Left kidney (tissue), 8 donors: ENCODE measurements at places on chromosomes 1 and 21. TPM values are rescaled to one million over a fixed set of nuclear protein-coding genes. Genes with fewer than 3 reads are reported as not detected.

DNA sequence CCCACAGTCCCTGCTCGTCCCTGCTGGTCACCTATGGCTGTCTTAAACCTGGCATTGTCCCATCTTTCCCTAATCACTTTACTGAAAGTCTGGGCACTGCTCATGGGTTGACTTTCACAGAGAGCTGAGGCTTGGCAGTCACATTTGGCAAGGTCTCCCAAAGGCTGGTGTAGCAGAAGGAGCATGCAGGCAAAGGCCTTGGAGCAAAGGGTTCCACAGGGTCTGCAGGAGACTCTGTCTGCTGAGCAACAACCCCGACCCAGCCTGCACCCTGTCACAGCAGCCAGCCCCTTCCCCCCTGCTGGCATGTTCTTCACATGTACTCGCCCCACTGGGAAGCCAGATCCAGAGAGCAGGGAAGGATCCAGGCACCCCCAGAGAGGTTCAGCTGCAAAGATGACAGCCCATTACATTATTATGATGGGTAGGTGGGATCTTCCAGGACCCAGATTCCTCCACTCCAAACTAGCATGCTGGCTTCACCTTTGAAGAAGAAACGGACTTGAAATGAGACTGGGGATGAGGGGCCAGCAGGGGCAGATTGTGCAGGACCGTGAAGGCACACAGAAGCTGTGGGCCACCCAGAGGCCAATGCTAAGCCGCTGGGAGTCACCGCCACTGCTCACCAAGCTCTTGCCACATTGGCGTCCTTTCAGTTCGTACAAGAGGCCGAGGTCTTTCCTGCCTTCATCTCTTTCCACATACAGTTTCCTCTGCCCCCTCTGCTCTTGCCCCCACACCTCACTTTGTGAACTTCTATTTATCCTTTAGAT is 14.2 kb upstream of the TMEM125 start:
- DNase-seq = no peak

- no peak for DNase-seq
These were observed 13.0 kb downstream of the IL20 start for GRCh38 chr1:206878456-206878855.

DNA sequence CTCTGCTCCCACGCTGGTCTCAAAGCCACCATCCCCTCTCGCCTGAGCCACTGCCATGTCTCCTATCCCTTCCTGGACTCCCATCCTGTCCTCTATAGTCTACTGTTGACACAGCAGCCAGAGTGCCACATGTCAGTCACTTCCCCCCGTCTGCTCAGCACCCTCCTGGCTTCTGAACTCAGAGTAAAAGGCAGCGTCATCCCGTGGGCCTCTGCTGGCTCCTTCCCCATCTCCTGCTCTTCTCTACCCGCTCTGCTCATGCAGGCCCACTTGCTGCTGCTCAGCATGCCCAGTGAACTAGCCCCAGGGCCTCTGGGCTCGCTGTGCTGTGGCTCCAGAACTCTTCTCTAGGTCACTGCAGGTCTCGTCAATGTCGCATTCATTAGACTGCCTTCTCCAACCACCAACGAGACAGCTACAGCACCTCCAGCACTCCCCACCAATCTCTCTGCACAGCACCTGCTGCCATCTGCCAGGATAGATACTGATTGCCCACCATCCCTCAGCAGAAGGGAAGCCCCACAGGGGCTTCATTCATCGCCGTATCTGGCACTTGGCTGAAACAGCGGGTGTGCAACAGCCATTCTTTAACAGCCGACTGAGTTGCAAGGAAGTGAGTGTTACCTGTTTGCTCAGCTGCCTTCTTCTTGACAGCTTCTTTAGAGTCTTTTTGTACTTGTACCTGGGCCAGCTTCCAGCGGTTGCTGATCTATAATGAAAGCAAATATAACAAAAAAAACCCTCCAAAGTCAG is 11.8 kb upstream of the SRM start:
- no peak for DNase-seq

DNA sequence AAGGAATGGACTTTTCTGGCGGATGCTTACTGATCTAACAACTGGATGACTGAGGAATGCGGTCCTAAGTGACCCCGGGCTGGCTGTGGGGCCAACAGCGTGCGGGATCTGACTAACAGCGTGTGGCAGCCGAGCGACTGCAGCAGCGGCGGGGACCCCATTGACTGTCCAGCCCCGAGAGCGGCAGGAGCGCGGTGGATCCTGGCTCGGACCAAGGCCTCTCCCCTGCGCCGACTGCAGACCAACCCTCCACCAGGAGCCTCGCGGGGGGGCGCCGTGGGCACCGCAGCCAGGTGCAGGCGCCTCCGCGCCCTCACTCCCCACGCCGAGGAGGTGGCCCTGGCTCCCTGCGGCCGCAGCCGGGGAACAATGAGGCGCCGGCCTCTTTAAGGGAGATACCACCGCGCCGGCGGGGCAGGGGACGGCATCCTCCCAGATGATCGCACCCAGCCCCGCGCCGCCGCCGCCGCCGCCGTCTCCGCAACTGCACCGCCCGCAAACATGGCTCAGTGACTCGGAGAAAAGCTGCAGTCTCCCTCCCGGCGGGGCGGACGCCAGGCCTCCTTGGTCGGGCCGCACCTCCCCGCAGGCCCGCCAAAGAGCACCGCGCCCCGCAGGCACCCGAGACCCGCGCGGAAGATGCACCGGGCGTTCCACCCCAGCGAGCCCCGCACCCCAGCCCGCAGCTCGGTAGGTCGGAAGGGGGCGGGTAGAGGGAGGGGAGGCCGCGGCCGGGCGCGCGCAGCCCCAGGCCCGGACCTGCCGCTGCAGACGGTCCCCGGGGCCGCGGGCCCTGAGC is 694 bp upstream of the PDIK1L start:
- DNase-seq = peak; percentile 73

GRCh38 chr1:154614901-154615300 is 6.9 kb upstream of the ADAR start:
- no peak for DNase-seq

Gene MPC2
- polyA plus RNA-seq = 178 TPM

DNA sequence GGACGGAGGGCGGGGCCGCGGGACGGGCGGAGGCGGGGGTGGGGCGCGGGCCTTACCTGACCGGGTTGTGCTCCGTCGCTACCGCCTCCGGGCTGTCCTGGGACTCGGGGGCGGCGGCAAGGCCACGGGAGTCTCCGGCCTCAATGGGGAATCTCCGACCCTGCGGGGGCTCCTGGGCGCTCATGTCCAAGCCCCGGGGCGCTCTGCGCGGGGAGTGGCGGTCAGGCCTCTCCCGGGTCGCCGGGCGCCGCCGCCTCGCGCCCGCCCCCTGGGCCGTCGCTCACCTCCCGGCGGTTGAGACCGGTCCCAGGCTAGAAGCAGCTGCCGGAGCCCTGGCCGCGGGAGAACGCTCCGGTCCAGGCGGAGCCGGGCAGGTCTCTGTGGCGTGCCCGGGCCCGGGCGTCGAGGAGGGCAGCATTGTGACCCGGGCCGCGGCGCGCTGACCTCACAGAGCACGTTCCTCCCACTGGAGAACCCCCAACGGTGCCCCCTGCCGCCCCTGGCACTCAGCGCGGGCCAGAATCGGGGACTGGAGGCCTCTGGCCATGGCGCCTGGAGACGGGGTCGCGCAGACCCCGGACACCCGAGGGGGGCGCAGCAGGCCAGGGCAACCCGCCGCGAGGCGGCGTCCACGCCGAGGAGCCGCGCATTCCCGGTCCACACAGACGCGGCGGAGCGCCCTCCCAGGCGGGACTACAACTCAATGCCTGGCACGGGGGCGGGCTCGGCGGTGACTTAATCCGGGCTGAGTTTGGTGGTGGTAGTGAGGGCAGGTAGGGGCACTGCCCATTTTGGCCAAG is 411 bp downstream of the FAM229A start:
- peak; percentile 68 for DNase-seq

- DNase-seq = no peak
These were observed 22.1 kb downstream of the MRAP start for GRCh38 chr21:32320726-32321125.
